ENCODE measurements at places on chromosomes 3 and 15. TPM values are rescaled to one million over a fixed set of nuclear protein-coding genes. Genes with fewer than 3 reads are reported as not detected.

The CMTM6 gene
- total RNA-seq, result 102 TPM

The FETUB gene
- total RNA-seq, result not detected

GRCh38 chr3:30355622-30356021 lies 250.8 kb upstream of the TGFBR2 start:
- no peak for DNase-seq

DNA sequence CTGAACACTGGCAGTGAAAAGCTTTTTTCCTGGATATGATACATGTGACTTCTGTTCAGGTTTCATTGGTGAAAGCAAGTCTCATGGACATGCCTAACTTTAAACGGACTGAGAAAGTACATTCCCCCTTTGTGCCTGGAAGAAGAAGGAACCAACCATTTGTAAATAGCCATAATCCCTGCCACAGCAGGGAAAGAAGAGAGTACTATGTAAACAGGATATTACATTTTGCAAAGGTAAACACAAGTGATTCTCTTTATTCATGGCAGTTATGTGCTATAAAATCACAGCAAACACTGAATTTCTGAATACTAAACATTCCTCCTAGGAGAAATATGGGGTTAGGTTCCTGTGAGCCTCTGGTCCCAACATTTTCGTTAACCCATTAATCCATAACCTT lies 46.8 kb downstream of the PRICKLE2 start:
- DNase-seq, result no peak

- DNase-seq, result no peak
These were observed 108.2 kb downstream of the ULK4 start for GRCh38 chr3:41853540-41854196.

- peak; percentile 98 for DNase-seq
These were observed 5.7 kb upstream of the FBLN2 start for GRCh38 chr3:13543253-13543652.

The DAZL gene
- not detected for total RNA-seq

DNA sequence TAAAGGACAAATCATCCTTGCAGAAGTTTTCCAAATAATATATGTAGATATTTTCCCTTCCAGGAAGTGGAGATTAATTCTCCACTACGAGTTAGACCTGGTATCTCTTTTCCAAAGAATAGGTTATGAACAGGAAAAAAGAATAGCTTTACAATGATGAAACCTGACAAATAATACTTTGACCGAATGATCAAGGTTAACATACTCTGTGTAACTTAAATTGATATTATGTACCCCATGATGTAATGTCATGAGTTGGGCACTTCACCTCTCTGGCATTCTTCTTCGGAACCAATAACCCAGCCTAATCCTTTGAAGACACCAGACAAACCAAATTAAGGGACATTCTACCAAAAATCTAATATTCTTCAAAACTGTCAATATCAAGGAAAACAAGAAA lies 48.7 kb upstream of the CNTN3 start:
- no peak for DNase-seq

The NR2E3 gene
- total RNA-seq, result under 0.01 TPM

The PYGO1 gene
- total RNA-seq, result 18.0 TPM

DNA sequence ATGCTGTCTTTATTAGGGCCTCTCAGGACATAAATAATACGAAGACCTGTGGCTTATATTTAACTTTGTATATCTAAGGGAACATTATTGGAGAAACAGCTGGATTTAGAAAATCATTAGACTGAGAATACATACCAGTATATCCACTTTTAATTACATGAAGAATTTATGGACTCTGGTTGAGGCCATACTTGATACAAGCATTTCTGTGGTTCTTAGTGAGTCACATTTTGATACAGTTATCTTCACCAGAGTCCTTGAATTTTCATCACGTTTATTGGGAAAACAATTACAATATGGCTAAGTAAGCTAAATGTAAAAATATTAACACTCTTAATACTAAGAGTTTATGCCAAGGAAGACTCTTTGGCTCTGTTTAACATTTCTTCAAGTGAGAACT lies 9.9 kb downstream of the KIF23 start:
- no peak for DNase-seq

DNA sequence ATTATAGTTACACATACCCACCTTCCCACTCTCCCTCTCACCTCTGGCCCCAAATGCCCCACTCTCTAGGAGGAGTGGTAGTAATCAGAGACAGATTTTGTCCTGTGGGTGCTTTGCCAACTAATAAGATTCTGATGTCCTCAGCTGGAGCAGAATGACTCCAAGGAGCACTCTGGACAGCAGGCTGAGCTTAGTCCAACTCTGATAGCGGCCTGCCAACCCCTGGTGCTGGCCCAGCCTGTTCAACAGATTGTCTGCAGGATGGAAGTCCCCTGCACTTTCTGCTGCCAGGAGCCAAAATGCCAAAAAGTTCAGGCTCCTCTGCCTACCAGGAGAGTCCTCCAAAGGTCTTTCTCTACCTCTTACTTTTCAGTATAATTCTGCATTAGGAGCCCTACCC lies 160.5 kb upstream of the UMPS start:
- no peak for DNase-seq

GRCh38 chr15:85496551-85497171 lies 116.3 kb downstream of the AKAP13 start:
- DNase-seq, result no peak

GRCh38 chr3:123081718-123082369 lies 15.0 kb downstream of the PDIA5 start:
- no peak for DNase-seq

DNA sequence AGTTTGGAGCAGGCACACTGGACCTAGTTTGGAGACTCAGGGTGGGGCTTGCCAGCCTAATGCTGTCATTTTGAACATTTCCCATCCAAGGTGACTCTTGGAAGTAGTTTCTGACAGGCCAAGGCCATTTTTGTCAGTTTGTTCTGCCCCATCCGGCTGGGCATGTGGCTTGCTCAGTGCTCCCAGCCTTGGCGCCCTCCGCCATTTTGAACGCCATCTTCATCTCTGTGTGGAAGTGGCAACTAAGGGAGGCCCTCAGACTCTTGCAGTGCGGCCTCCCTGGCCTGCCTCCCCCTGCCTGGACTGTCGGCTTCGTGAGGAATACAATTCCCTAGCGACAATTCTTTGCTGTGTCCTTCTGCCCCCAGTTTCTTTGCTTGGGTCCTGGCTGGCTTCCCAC lies 150.6 kb upstream of the RGMA start:
- no peak for DNase-seq
